ENCODE measurements at places on chromosomes 16 and 17. TPM values are rescaled to one million over a fixed set of nuclear protein-coding genes. Genes with fewer than 3 reads are reported as not detected.

CDH5 gene
- polyA plus RNA-seq = 0.03 TPM

KLHL10 gene
- 0.11 TPM for polyA plus RNA-seq

- no peak for DNase-seq
Measured at GRCh38 chr17:39167476-39167875, 1.5 kb upstream of the ARL5C start.

DNA sequence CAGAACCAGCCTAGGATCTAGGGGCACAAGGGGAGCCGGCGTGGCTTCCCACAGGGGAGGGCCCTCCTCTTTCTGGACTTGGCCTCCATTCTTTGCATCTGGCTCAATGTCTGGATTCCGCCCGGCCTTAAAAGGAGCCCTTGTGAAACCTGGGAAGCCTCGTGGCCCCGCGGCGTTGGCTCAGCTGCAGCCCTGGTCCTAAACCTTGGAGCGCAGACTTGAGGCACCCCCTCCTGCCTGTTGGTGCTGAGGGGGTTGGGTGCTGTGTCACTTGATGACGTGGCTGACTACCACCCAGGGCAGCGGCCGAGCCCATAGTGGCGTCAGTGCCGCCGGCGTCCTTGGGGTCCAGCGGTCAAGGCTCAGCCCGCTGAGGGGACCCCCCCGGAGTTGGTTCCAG lies 4.4 kb downstream of the TRAPPC2L start:
- no peak for DNase-seq

- DNase-seq = peak; percentile 53
Measured at GRCh38 chr16:85391769-85392583, 221.1 kb upstream of the GSE1 start.

- DNase-seq = no peak
Measured at GRCh38 chr17:77619326-77619725, 339.2 kb upstream of the TNRC6C start.

GRCh38 chr16:2329532-2329931 lies 11.0 kb downstream of the ABCA3 start:
- no peak for DNase-seq

EPOP gene
- 2.4 TPM for polyA plus RNA-seq

DNA sequence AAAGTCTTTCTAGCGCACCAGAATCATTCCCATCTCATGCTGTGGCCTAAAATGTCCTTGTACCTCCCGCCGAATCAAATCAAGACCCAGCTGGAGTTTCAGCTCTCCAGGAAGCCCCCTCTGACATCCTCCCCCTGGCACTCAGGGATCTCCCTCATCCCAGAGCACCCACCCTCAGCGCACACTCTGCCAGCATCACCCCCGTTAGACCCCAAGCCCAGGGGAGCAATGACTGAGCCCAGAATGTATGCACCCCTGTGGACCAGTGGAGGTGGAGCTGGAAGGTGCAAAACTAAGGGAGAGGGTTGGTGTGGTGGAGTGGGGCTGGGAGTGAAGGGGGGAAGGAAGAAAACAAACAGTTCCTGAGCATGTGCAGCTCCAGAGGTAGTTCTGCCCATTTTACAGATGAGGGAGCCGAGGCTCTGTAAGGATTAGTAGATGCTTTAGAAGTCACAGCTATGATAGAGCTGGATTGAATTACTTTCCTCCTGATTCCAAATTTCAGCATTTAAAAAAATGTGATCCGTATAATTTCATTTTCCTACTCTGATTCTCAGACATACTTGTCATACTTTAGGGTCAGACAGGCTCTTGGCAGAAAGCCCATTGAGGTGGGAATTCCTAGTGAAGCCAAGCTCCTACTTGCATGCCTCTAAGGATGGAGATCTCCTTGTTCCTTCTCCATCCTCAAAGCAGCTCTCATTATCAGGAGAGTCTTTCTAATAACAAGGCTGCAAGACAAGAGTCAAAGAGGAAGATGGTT lies 242.7 kb downstream of the KATNIP start:
- DNase-seq = no peak

GRCh38 chr16:50193594-50193993 lies 40.5 kb downstream of the TENT4B start:
- peak; percentile 78 for DNase-seq

GRCh38 chr17:79836972-79837887 lies 2.0 kb downstream of the CBX4 start:
- peak; percentile 88 for DNase-seq

DNA sequence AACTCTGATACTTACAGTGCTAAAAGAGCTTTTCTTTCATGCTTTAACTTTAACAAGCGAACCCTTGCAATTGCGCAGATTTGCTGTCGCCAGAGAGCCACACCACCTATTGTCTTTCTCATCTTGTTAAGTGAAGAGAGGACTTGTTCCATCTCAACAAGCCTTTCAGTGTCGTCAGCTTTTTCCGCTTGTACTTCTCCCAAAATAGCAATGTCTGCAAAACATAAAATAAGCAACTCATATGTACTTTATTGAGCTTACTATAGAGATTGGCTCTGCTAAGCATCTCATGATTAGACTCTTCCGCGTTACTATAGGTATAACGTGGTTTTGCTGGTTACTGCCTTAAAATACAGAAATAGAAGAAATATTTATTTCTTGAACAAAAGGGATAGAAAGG lies 51.9 kb downstream of the ABCA8 start:
- no peak for DNase-seq

- peak; percentile 55 for DNase-seq
Measured at GRCh38 chr17:81471818-81472456, 40.7 kb downstream of the ACTG1 start.

CDRT15 gene
- polyA plus RNA-seq = not detected

DNA sequence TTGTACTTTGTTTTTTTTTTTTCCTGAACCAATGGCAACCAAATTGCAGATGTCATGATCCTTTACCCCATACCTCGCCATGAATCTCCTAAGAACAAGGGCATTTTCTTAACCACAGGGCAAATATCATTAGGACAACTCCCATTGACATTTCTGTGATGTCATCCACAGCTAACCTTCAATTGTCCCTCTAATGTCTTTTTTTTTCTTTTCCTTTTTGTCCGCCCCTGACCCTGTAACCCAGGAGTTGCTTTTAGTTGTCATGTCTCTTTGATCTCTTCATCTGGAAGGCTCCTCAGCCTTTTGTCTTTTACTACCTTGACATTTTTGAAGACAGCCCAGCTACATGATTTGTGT lies 410 bp upstream of the NAGPA start:
- DNase-seq = no peak

DNA sequence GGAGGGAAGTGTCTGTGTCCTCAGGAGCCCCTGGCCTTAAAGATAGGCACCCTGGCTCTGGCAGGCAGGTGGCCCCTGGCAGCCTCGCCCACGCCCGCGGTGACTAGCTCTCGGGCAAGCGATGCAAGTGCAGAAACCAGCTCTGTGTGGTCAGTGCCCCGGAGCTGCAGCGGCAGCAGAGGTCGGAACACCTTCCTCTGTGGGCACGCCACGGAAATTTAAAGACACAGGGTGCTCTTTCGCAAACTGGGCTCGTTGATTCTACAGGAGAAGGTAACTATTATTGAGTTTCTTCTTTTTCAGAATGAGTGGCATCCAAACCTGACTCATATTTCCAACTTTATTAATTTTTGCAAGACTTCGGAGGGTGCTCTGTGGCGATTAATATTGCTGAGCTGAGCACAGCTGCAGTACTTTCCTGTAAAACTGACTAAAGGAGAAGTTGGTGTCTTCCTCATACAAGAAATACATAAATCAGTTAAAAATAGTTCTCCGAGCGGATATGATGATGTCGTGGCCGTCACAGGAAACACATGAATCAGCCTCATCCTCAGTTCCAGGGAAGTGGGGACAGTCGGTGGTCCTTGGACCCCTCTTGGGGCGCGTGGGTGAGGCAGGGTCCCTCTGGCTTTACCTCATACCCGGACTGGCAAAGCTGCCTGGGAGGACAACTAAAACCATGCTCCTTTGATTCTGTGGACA lies 120.2 kb downstream of the METRNL start:
- no peak for DNase-seq

- DNase-seq = peak; percentile 56
Measured at GRCh38 chr16:1773703-1774447, 941 bp upstream of the MRPS34 start.

SLC5A10 gene
- not detected for polyA plus RNA-seq

PERCC1 gene
- polyA plus RNA-seq = not detected

GRCh38 chr16:64629622-64630021 lies 492.2 kb downstream of the CDH11 start:
- DNase-seq = no peak

CACNG1 gene
- not detected for polyA plus RNA-seq

GRCh38 chr17:27352448-27353032 lies 58.6 kb downstream of the WSB1 start:
- no peak for DNase-seq

RAB40C gene
- polyA plus RNA-seq = 6.4 TPM

SSTR5 gene
- polyA plus RNA-seq = not detected

DNA sequence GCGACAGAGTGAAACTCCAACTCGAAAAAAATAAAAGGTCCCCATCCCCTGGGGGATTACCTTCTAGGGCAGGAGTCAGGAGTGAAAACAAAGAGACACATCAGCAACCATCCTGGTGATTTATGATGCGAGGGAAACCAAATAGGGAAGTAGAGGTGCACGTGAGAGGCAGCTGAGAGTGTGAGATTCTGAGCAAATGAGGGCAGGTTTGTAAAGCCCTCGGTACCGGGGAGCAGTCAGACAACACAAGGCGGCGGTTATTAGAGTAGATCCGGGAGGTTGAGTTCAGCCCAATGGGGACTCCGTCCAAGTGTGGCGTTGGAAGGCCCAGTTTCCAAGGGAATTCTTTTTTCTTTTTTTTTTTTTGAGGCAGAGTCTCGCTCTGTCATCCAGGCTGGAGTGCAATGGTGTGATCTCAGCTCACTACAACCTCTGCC lies 7.4 kb upstream of the ARMC7 start:
- no peak for DNase-seq

PVALEF gene
- polyA plus RNA-seq = not detected

DPEP3 gene
- not detected for polyA plus RNA-seq

RNU2-1 gene
- not detected for polyA plus RNA-seq

- DNase-seq = peak; percentile 49
Measured at GRCh38 chr16:79610771-79611170, 10.2 kb upstream of the MAF start.

TBC1D3I gene
- 0.73 TPM for polyA plus RNA-seq

- DNase-seq = no peak
Measured at GRCh38 chr17:82956146-82956725, 116.4 kb upstream of the ZNF750 start.

HCRT gene
- polyA plus RNA-seq = not detected

GRCh38 chr16:13480801-13481200 lies 439.2 kb upstream of the ERCC4 start:
- peak; percentile 72 for DNase-seq

DNA sequence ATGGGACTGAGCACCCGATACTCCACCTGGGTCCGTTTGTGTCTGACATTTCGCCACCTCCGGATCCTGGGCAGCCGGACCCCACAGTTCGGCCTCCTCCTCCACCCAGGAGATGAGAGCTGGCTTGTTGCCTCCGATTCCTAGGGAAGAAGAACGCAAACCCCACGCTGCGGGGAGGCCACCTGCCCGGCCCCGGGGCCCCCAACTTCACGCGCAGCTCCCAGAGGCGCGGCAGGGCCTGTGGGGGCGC lies 542 bp downstream of the ZNF764 start:
- no peak for DNase-seq

DNA sequence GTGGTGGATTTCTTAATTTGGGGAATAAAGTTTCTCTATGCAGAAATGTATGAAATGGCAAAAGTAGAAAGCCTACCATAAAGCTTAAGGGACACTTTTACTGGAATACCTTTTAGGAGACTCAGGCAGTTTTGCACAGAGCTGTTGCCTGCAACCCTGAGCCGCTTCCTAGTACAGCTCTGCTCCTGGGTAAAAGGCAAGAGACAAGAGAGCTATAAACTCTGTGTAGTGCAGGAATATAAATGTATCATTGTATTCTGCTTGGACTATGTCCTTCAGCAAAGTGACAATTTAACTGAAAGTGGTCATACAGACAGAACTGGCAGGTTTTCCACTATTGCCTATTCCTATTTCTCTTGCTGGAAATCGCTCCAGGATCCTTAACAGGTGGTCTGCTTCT lies 65.3 kb upstream of the MYOCD start:
- no peak for DNase-seq

DNA sequence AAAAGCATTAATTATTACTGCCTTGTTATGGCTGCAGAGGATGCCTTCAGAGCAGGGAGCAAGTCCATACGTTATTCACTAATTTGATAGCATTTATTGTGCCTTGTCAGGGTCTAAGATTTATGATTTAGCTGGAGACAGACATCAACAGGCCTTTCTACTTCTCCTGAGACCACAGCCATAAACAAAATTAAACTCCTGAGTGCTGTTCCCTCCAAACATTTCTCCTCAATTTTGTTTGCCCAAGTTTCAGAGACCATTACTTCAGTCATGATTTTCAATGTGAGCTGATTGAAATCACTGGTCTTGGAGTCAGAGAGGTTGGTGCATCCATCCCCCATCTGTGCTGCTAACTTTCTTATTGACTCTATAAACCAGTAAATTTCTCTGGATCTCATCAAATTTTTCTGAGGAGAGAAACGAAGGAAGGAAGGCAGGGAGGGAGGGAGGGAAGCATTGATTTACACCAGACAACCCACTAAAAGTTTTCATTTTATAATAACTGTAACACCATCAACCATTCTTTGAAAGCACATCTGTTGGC lies 423.6 kb upstream of the CDH11 start:
- DNase-seq = no peak

- peak; percentile 33 for DNase-seq
Measured at GRCh38 chr17:81959362-81960129, 1.4 kb downstream of the NOTUM start.

GRCh38 chr16:58655215-58655596 lies 25.6 kb upstream of the CNOT1 start:
- no peak for DNase-seq

DNA sequence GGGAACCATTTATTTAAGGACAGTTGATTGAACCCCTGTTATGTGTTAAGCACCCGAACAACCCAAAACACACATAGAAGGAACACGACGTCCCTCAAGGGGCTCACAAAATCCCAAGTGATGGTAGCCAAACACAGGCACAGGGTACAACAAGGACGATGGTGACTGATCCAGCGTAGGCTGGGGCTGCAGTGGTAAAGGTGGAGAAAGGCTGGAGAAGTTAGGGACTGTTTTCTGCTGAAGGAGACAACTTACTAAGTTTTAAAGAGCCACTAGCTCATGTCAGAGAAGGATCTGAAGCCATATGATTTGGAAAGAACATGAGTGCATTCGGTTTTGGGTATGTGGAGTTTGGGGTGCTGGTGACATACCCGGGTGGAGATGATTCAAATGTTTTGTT lies 229.6 kb upstream of the TNRC6C start:
- no peak for DNase-seq

DNA sequence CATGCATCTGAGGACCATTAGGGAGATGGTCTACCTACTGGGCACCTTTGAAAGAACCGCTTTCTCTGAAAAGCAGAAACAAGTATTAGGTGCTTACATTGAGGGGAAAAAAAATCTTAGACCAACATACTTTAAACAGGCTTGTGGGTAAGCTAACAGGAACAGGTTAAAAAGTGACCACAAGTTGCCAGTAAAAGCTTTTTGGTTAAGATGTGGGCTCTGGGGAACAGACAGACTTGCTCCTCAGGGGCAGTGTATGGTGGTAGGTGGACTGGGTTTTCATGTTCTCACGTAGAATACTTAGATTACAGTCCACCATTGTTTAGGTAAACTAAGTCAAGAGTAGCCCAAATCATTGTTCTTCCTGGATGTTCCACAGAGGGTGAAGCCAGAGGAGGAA lies 41.2 kb downstream of the REXO5 start:
- DNase-seq = no peak

GRCh38 chr17:8859027-8859803 lies 8.3 kb downstream of the PIK3R6 start:
- DNase-seq = peak; percentile 80

CSH1 gene
- not detected for polyA plus RNA-seq
